Osteoblast (primary cell): ENCODE measurements at places on chromosomes 7 and 10. TPM values are rescaled to one million over a fixed set of nuclear protein-coding genes. Genes with fewer than 3 reads are reported as not detected.

DNA sequence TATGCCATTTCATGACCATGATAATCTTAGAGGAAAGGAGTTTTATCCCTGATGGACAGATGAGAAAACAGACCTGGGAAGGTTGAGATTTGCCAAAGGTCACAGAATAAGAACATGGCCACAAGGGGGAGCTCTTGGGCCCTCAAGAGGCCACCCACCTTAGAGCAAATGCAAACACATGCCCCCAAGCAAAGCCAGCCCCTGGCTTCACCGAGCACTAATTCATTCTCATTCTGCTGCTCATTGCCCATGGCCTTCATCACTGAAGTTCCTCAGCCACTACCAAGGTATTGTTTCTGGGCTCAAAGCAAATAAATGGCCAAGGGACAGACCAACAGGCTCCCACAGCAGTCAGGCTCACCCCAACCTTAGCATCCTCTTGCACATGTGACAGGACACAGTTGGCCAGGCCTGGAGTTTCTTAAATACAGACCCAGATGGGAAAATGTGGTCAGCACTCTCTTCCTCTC lies 44.2 kb downstream of the PDLIM1 start:
- peak; percentile 81 for DNase-seq

DNA sequence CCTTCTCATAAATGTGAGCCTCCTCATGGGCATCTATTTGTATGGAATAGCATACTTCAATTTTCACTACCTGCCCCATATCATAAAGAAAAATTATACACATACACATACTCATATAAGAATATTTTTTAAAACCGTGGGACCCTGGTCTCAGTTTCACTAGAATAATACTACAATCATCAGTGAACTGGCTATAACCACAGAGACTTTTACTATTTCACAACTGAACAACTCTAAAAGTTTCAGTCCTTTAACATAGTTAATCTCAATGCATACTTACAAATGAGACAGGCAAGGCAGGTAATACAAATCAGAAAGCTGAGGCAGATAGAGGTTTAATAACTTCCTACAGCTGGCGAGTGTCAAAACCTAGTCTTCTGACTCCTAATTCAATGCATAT lies 83.1 kb downstream of the LRRN3 start:
- DNase-seq = no peak

DNA sequence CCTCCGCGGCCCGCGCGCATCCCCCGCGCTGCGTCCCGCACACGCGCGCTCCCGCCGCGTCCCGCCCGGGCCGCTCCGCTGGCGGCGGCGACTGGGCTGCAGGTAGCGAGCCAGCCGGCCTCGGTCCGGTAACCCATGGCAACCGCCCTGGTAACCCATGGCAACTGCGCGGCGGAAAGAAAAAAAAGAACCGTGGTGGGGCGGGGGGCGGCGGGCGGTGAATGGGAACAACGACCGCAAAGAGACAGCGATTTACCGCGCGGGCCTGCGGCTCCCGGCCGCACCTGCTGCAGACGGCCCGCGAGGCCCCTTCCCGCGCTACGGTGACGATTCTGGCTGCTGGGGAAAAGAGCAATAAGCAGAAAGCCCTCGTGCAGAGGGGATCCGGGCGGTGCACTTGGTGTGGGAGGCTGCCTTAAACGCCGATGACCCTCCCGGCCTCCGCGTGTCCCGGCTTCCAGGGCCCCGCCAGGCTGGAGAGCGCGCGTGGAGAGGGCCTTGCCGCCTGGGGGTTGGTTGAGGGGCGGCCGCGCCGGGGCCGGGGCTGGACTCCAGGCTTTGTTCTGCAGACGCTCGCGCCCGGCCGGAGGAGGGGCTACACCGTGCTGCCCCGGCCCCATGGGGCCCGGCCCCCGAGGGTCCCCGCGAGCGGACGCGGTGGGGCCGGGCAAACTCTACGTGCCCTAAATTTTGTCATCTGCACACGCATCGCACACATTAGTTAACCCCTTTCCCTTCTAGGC lies 84.7 kb downstream of the SNX10 start:
- DNase-seq = peak; percentile 60

ADCK2 gene
- 25.3 and 28.6 TPM in 2 replicates for total RNA-seq

EPDR1 gene
- 99.3 and 123 TPM in 2 replicates for total RNA-seq

ALOX5 gene
- not detected in 2 replicates for total RNA-seq

SLC26A3 gene
- total RNA-seq = not detected in 2 replicates
